ENCODE measurements at places on chromosomes 4 and X. TPM values are rescaled to one million over a fixed set of nuclear protein-coding genes. Genes with fewer than 3 reads are reported as not detected.

IL3RA gene
- total RNA-seq: 1.1 TPM

KCND1 gene
- 3.0 TPM for total RNA-seq

TASL gene
- 0.31 TPM for total RNA-seq

FSTL5 gene
- total RNA-seq: not detected

MAOB gene
- not detected for total RNA-seq

HPGD gene
- total RNA-seq: 9.1 TPM

LINC00632 gene
- 1.0 TPM for total RNA-seq

TMPRSS11B gene
- not detected for total RNA-seq

TMEM255A gene
- total RNA-seq: not detected

EIF2S3 gene
- total RNA-seq: 184 TPM

CFAP299 gene
- total RNA-seq: not detected

MAOA gene
- total RNA-seq: not detected

BMX gene
- not detected for total RNA-seq

Measured in CD8-positive, alpha-beta T cell (primary cell).